ENCODE measurements at places on chromosomes 12 and 14. TPM values are rescaled to one million over a fixed set of nuclear protein-coding genes. Genes with fewer than 3 reads are reported as not detected.

- no peak for DNase-seq
These were observed 75.2 kb downstream of the RIMBP2 start for GRCh38 chr12:130640901-130641300.

GRCh38 chr14:32233260-32233659 is 30.2 kb upstream of the RNU6-8 start:
- DNase-seq: no peak

DNA sequence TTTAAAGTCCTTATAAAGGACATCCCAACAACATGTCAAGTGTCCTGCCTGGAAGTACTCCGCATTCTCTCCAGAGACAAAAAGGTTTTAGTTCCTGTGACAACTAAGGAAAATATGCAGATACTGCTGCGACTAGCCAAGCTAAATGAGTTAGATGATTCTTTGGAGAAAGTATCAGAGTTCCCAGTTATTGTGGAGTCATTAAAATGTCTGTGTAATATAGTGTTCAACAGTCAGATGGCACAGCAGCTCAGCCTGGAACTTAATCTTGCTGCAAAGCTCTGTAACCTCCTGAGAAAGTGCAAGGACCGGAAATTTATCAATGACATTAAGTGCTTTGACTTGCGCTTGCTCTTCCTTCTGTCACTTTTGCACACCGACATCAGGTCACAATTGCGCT is 40.2 kb downstream of the RIC8B start:
- no peak for DNase-seq

B3GNT4 gene
- 2.2 TPM for polyA plus RNA-seq

- no peak for DNase-seq
These were observed 28.1 kb downstream of the EVL start for GRCh38 chr14:100093319-100093718.

DNA sequence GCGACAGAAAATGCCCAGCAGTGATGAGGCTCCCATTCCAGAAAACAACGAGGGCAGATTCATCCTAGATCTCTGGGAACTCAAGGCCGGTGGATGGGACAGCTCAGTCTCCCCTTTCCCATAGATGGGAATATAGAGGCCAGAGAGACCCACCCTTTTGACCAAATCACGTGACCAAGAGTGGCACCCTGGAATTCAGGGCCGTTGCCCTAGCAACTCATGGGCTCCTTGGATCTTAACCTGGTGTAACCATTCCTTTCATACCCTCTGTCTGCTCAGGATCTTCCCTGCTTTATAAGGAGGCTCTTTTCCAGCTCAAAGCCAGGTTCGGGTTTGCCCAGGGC is 8.4 kb upstream of the LRTM2 start:
- DNase-seq: no peak

DNA sequence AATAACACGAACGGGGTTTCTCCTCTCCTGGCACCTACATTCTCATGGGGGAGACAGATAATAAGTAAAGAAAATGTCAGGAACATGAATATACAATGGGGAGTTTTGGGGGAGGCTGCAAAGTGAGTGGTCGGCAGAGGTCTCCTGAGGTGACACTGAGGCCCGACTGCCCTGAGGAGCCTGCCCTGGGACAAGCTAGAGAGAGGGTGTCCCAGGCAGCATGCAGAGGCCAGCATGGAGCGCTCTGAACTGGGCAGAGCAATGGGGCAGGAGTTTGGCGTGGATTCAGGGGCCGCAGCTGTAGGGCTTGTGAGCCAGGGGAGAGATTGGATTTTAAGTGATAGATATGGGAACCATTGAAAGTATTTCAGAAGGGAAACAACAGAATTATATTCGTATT is 320.5 kb downstream of the CACNA1C start:
- no peak for DNase-seq

- no peak for DNase-seq
These were observed 28.6 kb upstream of the ADAM20 start for GRCh38 chr14:70563417-70563816.

DNA sequence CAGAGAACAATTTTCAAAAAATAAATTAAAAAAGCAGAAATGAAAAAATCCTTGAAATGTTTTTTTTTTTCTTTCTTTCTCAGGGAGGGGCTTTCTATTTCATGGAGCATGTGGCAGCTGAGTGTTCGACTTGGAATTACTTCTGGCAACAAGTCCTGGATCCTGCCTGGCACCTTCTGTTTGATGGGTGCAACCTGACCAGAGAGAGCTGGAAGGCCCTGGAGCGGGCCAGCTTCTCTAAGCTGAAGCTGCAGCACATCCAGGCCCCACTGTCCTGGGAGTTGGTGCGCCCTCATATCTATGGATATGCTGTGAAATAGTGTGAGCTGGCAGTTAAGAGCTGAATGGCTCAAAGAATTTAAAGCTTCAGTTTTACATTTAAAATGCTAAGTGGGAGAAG is 22.5 kb upstream of the HIGD1C start:
- DNase-seq: no peak

GRCh38 chr14:88188745-88189416 is 134.2 kb downstream of the KCNK10 start:
- DNase-seq: no peak

DNA sequence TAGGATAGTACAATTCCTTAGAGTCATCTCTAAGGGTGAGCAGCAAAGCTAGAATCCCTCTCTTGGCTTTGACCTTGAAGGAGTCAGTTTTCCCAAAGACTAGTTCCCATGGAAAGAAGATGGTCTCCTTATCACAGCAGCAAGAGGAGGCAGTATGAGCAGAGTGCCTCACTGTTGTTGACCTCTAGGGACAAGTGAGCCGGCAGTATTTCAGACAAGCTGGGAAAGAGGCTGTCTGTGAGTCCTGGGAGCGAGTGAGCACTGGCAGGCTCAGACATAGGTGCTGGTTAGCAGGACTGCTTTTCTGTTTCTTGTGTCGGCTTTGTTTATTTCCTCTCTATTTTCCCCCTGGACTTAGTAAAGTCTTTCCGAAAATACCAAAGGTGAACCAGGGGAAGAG is 60.7 kb downstream of the NTF3 start:
- no peak for DNase-seq

DNA sequence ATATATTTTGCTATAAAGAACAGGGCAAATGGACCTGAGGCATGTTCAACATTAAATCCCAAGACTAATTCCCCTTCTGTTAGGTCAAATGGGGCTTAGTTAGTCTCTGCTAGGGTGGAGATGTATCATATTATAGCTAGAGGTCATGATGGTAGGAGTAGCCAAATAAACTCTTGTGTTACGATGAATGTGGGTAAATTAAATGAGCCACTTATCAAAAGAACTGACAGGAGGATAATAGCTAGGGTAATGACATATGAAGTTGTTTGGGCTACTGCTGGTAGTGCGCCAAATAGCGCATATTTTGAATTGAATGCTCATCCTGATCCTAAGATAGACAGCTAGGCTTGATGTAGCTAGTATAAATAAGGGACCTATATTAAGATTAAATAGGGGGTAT is 445.0 kb downstream of the GXYLT1 start:
- no peak for DNase-seq

GRCh38 chr12:46267575-46267824 is 1.3 kb downstream of the SLC38A1 start:
- DNase-seq: no peak

DNA sequence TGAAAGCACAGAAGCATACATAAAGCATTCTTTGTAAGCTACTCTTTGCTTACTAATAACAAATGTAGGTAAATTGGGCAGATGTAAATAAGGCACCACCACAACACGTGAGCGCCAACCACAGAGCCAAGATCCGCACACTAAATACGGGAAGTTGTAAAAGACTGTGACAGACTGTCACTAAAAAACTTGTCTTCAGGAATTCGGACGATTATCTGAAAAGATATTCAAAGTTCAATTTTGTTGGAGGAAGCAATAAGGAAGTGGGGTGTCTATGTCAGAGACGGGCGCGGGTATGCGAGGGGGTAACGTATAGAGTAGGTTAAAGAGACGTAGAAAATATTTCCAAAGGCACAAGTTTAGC is 1.5 kb upstream of the HSP90B1 start:
- peak; percentile 17 for DNase-seq

- no peak for DNase-seq
These were observed 119.0 kb upstream of the ATP2B1 start for GRCh38 chr12:89827592-89827991.

DNA sequence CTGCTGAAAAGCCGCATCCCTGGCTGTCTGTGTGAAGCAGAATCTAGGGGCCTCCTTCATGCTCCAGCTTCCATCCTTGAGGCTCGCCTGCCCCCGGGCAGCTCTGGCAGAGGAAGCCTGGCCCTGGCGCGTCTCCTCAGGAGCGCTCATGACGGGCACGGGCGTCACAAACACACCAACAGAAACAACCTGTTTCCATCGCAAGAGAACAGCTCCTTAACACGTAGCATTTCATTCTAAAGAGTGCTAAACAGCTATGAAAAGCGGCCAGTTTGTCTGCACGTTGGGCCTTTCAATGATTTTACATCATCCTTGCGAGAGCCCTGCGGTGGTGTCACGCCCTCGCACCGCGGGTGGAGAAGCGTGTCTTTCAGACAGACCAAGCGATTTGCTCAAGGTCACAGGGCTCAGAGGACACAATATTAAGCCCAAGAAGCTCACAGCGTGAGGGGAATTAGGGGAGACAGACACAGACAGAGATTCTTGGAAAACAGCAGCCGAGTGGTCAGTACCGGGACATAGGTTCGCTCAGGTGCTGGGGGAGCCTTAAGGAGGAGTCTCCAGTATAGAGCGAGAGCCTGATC is 4.9 kb downstream of the ADGRD1 start:
- no peak for DNase-seq

DNA sequence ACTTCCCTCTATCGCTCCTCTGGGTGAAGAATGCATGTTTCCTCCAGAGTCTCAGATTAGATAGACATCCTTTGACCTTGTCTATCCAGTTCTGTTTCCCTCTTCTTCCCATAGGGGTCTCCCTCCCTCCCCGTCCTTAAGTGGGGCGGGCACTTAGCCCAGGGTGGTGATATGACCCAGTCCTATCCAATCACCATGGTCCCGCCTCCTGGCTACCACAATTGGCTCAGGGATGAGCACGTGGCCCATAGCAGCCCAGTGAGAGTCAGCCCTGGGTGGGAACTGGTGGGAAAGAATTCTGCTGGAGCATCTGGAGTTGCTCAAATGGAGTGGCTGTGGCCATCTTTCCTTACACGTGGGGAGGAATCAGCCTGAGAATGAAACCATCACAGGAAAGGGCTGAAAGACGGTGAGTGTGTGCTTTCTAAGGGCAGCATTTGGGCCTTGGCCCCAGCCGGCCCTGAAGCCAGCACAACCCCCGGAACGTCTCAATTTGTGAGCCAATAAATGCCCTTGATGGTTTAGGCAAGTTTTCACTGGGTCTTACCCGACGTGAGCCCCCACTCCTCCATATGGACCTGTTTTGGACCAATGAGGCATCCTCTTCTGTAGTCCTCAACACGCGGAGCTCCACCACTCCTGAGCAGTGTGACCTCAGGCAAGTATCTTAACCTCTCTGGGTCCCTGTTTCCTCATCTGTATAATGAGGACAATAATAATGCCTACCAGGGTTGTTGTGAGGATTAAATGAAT is 14.4 kb upstream of the MLXIP start:
- DNase-seq: peak; percentile 89
